ENCODE measurements at places on chromosomes 5 and 9. TPM values are rescaled to one million over a fixed set of nuclear protein-coding genes. Genes with fewer than 3 reads are reported as not detected.

Gene AK8
- total RNA-seq, result 0.18 TPM

Gene TMEM252
- total RNA-seq, result not detected

Gene GRXCR2
- total RNA-seq, result 0.60 TPM

Gene PCDHB14
- total RNA-seq, result 5.8 TPM

Gene TLE1
- 15.2 TPM for total RNA-seq

Gene FGF1
- 33.9 TPM for total RNA-seq

All from left cardiac atrium (tissue), 4 donors.